ENCODE measurements at places on chromosomes 1 and 21. TPM values are rescaled to one million over a fixed set of nuclear protein-coding genes. Genes with fewer than 3 reads are reported as not detected.
A peak's percentile ranks its signal among the peaks of the same experiment; 100 is the strongest.

DNA sequence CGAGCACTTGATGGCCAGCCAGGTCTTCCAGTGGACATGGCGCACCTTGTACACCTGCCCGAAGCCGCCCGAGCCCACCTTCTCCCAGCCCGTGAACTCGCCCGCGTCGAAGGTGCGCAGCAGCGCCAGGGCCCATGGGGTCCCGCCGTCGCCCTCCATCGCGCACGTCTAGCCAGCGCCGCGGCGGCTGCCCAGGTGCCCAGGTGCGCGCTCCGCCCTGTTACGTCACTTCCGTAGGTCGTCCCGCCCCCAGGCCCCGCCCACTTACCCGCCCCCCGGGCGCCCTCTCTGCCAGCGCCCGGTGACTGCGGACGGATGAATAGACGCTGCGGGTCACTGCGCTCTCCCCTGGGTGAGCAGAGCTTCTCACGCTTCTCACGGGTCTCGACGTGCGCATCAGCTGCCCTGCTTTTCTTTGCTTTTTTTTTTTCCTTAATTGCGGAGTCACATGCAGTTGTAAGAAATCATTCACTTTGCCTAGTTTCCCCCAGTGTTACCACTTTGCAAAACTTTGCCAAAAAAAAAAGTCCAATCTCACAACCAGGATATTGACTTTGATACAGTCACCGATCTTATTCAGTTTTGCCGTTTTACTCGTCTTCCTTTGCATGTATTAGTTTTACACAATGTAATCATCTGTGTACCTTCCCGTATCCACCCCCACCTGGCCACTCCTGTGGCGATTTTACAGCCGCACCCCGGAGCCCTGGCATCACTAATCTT, at the start of gene RIPK4:
RIPK4 (minus strand) TSS at position 170 of the 723 bp plus-strand sequence; CDS start at position 159, 11 bp downstream.
- DNase-seq: no peak

GRCh38 chr1:17184822-17185484, 20.0 kb upstream of the PADI1 start:
- no peak for DNase-seq

Gene S100A2
- total RNA-seq: 0.44 TPM

DNA sequence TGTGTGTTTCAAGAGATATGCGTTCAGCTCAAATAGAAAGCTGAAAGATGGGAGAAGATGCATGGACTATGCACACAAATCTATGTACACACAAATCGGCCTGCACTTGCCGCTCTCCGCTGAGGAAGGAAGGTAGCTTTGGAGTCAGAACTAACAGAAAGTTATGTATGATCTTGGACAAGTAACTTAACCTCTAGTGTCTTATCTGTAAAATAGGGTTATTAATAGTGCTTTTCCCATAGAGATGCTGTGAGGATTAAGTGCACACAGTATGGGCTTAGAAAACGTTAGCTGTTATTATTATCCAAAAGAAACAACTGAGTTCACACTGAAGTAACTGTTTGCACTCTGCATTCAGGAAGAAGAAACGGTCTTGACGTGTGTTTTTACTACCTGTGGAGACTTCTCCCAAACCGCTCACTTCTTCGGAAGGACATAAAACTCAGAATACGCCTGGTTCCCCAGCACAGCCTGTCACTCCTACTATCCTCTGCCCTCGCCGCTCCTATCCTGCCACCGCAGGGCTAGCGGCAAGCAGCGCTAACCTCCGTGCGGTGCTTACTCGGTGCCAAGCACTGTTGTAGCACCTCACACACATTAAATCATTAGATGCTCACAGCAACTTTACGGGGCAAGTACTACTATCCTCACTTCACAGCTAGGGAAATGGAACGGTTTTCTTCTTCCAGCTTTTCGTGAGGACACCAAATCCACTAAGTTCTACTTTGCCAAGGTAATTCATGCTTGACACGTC, 1.3 kb downstream of the TGFBR3 start:
- peak; percentile 35 for DNase-seq

- DNase-seq: no peak
These were observed 196.5 kb downstream of the DYRK1A start for GRCh38 chr21:37562920-37563640.

DNA sequence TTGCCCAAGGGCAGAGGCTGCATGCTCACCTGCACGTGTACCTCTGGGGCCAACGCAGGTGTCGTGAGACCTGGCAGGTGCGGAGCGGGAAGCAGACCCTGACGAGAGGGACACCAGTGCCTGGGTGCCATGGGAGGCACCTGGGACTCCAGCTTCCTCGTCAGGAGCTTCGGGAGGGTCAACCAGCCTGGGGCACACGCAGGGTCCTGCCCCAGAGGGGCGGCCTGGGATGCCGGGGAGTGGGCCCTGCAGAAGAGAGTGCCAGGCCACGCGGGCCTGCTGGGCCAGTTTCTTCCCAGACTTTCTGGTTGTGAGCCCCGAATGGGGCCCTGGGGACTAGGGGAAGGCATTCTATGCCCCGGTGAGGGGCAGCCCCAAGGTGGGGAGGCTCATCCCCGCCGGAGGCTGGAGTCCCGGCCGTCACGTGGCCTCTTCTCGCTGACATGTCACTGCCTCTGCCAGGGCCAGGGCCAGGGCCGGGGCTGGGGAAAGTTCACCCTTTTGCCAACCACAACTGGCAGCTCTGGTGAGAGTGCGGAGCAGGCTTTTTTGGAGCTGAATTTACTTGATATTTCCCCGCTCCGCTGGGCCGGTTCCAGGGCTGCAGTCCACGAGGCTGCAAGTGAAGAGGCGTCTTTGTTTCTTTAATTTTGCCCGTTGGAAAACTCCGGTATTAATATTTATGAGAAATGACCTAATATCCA, 38.5 kb upstream of the ACTRT2 start:
- DNase-seq: no peak

- no peak for DNase-seq
These were observed 28.9 kb downstream of the ZSCAN20 start for GRCh38 chr1:33501309-33501708.

GRCh38 chr1:20476265-20477038, 9.6 kb downstream of the CAMK2N1 start:
- no peak for DNase-seq

DNA sequence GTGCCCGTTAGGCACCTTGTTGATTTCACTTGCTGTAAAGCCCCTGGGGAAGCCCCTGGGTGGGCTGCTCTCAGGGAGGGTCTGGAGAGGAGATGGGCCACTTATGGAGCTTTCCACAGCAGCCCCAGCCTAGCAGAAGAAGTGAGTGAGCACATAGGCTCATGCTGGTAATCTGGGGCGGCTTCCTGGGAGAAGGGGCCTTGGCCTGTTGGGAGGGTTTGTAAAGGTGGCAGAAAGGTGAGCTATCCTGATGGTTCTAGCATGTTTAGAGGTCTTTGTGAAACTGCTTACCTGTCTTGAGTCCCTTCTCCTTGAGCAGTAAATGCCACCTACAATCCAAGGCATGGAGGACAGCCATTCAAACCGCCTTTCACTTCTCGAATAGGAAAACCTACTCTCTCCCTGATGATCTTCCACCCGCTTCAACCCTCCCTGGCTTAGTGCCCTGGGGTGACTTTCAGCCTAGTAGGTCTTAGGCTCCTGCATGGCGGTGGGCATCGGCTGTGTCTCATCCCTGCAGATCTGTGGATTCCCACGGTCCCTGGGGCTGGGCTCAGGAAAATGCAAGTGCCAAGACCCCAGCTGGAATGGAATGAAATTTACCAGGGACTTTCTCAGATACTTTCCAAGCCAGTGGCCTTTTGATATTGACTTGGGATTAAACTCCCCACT, 87.6 kb upstream of the SELENON start:
- DNase-seq: no peak

Gene KPRP
- not detected for total RNA-seq

GRCh38 chr1:221712198-221712684, 29.6 kb downstream of the DUSP10 start:
- DNase-seq: peak; percentile 47

- no peak for DNase-seq
These were observed 76.2 kb upstream of the CXADR start for GRCh38 chr21:17436626-17437111.

GRCh38 chr1:21815724-21816321, 3.8 kb downstream of the LDLRAD2 start:
- DNase-seq: no peak

DNA sequence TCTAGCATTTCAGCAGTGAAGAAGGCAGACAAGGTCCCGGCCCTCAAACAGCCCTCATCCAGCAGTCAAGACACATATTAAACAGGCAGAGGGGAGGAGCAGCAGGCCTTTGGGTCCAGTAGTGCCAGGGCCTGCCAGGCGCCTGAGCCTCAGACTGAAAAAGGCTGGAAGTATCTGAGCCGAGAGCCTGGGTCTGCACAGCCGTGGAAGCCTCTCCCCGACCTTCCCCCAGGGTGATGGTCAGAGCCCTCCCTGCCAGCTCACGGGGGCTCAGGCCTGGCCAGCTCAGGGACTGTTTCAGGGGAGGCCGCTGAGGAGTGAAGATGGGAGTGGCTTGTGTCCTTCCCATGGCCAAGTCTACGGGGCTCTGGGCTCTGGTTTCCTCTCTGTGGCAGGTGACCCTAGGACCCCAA, 565.2 kb downstream of the PTPRU start:
- DNase-seq: no peak

DNA sequence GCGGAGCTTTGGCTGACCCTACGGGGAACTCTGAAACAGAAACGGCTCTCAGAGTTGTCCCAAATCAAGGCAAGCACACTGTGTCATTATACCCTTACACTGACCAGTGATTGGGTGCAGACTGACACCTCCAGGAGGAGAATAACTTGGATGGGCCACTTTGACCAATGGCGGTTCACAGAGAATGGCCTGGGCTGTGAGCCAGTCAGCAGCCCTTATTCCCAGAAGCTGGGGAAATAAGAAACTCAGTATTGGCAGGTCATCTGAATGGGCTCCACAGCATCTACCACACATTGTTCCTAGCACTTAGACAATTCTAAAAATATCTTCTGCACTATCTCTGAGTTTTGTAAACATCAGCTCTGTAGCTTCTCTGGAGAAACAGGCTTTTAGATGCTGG, 265.2 kb downstream of the ADGRL2 start:
- DNase-seq: no peak

Gene RGS18
- not detected for total RNA-seq

GRCh38 chr21:41610042-41610839, 102.3 kb upstream of the TMPRSS2 start:
- DNase-seq: no peak

- peak; percentile 36 for DNase-seq
These were observed 79.9 kb downstream of the MORN1 start for GRCh38 chr1:2311184-2312032.

- DNase-seq: no peak
These were observed 15.3 kb upstream of the FMO4 start for GRCh38 chr1:171298696-171299095.

Gene SYCP1
- not detected for total RNA-seq

Gene HPCAL4
- 0.39 TPM for total RNA-seq

DNA sequence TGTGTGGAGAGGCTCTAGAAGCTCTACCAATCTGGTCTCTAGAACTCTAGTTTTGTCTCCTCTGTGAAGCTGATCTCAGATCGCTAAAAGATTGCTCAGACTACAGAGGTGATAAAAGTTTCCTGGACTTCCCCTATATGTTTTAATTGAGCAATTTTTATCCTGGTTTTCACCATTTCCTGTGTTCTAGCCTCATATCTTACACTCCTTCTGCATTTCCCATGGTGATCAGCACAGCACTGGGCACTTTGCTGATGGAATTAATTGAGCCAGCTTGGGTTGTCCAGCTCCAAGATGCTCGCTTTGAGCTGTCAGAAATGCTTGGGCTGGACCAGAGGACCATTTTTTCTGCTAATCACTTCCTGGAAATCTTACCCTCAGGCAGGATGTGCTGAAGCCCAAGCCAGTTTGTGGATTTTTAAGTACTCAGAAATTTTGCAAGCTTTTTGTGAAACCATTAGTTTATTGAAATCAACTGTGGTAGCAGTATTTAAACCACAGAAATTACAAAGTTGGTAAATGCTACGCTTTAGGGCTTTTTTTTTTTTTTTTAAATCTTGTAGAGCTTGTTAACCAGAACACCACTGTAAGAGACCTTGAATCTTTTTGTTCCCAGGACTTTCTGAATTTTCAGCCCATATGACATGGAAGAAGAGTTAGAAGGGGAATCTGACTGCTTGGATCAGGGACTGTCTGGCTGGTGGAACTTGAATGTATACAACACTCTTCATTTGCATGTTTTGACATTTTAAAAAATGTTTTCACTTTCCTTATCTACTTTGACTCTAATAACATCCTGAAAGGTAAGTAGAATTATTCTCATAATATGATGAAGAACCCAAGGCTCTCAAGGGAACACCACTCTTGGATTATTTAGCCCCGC, 28.4 kb downstream of the CD48 start:
- peak; percentile 40 for DNase-seq

DNA sequence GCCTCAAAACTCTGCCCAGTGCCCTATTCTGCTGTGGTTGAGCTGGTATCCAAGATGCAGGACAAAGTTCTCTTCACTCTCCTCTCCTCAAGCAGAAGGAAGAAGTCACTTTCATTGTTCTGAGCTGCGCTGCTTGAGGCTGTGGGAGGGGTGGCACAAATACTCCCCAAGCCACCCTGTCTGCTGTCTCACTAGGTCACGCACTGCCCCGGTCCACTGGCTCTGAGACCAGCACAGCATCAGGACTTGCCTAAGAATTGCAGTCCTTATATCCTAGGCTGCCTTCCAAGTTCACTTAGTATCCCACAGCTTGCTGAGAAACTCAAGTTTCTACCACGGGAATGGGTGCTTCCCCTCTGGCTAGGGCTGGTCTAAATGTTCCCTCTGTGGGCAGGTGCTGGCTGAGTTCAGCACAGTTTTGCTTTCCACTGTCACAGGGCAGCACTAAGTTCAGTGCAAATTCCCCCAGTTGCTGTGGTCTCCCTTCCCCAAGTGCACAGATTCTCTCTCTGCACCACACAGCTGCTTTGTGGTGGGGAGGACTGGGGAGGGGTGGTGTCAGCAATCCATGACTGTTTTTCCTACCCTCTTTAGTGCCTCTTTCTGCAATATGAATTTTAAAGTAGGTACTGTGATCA, 32.4 kb downstream of the SLC9C2 start:
- DNase-seq: no peak

DNA sequence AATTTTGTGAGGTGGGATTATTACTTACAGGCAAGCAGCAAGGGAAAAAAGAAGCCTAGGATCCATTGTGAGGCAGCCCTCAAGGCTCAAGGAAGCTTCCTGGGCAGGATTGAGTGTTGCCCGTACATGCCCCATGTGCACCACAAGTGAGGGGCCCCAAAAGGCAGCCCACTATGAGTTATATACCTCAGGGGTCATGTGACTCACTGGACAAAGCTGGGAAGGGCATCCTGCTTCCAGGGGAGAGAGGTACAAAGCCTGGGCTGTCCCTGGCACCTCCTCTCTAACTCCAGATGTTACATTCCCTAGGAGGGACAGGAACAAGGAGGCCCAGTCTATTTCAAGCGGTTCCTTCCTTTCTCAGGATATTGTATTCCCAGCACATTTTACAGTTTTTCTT, 34.0 kb upstream of the CD1D start:
- no peak for DNase-seq

Data from activated T-helper 2 cell treated with anti-CD3 and anti-CD28 coated beads, Interferon-gamma antibody, Interleukin-2, Interleukin-4, amounts not matched to agents 10 μg/mL and 5 μg/mL and 100 μg/mL, durations not matched to agents 14 hours and 24 hours and 36 hours (primary cell).